ENCODE measurements at places on chromosomes 16 and 17.

DNA sequence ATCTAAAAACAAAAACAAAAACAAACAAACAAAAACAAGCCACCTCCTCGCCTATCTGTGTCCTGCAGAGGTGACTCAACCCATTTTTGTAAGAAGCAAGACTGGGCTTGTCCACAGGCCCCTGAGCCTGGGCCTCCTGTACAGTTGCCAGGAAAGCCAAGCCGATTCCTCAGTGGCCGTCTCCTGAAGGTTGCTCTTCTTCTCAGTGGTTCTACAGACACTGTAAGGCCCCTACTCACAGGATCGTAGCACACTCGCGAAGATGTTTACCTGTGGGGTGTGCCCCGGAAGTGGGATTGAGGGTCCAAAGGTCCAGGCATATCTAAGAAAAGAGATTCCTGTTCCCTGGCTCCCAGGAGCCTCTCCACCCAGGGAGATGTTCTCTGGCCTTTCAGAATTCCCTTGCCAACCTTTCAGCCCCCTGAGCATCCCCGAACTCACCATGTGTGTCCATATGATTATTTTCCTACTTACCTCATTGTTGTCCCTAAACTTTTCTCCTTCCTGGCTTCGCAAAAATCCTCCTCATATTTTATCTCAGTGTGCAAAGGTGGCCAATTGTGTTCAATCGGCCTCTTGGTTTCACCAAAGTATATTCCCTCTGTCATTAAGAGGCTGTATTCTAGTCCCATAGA, 7.5 kb upstream of the CES3 start:
- DNase-seq, result no peak

- no peak for DNase-seq
Measured at GRCh38 chr16:22346483-22346882, 27.9 kb downstream of the CDR2 start.

DNA sequence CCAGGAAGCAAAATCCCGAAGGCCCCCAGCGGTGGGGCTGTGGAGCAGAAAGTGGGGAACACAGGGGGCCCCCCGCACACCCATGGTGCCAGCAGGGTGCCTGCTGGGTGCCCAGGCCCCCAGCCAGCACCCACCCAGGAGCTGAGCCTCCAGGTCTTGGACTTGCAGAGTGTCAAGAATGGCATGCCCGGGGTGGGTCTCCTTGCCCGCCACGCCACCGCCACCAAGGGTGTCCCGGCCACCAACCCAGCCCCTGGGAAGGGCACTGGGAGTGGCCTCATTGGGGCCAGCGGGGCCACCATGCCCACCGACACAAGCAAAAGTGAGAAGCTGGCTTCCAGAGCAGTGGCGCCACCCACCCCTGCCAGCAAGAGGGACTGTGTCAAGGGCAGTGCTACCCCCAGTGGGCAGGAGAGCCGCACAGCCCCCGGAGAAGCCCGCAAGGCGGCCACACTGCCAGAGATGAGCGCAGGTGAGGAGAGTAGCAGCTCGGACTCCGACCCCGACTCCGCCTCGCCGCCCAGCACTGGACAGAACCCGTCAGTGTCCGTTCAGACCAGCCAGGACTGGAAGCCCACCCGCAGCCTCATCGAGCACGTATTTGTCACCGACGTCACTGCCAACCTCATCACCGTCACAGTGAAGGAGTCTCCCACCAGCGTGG, 6.5 kb downstream of the CBX2 start:
- DNase-seq, result no peak

DNA sequence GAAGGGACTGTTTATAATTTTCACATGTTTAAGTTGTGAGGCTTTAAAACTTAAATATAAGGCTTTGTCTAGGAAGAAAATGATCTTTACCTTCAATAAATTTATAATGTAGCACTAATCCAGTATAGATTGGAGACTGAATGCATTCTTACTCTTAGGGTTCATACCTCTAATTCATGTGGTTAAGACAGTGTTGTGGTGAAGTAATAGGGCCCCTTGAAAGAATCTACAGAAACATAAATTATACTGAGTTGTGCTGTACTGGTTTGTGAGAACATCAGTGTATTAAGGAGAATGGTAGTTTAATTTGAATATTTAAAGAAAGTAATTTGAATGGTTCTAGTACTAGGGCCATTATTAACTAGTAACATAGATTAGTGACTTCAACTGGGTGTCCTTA, 13.7 kb downstream of the HAPSTR1 start:
- no peak for DNase-seq

DNA sequence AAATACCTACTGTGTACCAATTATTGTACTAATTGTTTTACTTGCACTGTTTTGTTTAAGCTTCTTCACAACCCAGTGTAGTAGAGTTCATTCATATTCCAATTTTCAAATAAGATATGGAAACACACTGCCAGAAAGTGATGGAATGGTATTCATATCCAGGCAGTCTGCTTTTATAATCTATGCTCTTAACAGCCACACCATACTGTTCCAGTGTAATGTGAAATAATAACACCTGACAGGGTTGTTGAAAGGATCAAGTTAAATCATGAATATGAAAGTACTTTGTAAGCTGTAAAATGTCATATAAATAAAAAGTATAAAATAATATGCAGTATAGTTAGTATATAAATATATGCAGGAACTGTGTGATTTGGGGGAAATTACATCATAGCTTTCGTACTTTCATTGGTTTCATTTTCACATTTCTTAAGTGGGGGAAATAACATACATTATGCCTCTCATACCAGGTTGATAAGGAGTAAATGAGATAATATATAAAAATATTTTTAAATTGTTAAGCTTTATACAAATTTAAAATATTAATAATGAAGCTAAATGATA, 230.8 kb downstream of the TANC2 start:
- no peak for DNase-seq

- DNase-seq, result no peak
Measured at GRCh38 chr16:24318680-24319079, 62.5 kb downstream of the CACNG3 start.

DNA sequence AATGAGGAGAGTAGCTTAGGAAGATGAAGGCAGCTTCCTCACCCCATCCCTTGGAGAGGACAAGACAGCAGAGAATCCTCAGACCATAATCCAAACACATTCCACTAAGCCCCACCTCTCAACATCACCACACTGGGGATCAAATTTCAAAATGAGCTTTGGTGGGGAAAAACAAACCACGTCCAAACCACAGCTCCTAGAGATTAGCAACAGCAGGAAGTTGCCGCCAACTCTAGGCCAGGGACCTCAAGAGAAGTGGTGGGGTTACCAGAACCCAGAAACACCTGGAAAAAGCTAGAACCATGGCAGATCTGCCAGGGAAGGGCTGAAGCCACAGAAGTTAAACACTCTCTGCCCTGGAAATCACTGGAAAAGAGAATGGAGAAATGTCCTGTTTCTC, 571.6 kb downstream of the HS3ST4 start:
- DNase-seq, result no peak

DNA sequence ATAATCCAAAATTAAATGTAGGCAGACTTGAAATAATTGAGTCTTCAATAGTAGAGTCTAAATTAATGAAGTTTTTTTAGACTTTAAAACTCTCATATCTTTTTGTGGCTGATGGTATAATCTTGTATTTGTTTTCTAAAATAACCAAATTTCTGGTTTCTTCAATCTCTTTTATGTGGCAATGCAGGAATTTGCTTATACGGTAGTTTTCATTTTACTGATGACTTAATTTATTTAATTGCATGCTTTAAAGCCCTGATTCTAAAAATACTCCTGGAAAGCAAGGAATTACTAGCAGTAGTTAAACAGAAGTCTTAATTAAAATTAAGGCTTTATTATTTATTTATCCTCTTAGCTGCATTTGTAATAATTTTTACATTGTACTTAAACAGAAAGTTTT, 15.4 kb downstream of the MRTFB start:
- DNase-seq, result no peak

GRCh38 chr16:10946308-10946707, 1.9 kb downstream of the CLEC16A start:
- DNase-seq, result no peak

DNA sequence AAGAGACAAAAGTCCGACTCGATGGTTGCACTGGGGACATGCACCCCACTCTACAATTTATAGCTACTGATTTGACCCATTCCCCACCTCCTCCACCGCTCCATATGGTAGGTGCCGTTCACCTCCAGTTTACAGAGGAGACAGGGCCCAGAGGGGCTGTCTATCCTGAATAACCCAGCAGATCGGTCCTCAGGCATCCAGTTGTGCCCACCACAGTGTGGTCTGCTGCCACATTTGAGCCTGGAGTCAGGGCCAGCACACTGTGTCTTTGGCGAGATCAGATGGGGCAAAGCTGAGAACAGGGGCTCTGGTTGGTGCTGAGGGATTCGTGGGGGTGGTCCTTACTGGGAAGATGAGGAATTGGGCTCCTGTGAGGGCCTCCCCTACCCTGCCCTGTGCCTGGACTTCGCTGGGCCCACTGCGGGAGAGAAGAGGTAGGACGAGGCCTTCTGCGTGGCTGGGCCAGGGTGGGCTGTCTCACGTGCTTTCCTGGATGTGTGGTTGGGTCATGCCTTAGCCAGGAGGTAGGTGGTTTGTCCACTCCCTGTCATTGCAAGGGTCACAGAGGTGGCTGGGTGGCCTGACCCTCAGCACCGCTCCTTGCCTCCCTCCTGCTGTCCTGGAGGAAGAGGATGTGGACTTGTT, 2.8 kb downstream of the ADCY7 start:
- DNase-seq, result no peak

DNA sequence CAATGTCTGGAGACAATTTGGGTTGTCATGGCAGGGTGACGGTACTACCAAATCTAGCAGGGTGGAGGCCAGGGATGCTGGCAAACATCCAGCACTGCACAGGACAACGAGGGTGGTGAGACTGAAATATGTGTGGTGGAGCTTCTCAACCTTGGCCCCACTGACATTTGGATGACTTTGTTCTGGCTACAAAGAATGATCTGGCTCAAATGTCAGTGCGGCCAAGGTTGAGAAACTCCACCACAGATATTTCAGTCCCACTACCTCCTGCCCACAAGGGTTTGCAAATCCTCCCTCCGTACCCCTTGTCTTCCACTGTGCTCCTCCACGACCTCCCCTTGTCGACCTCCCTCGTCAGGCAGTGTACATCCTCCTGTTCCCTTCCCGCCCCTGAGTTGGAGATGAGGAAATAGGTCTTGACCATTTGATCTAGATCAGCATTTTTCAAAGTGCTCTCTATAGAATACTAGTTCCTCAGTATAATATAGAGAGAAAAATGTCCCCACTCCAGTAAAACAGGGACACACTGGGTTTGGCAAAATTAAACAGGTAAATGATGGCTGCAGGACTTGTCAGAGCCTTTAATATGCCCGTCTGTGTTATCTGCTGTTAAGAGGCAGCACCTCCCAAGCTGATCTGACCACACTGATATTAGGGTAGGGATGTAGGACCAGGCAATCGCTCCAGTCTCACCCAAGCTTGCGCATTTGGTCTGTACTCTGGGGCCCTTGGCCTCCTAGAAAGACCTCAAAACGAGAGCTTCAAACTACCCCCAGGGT, 6.8 kb downstream of the OSGIN1 start:
- no peak for DNase-seq

- no peak for DNase-seq
Measured at GRCh38 chr17:78862073-78863023, 21.7 kb upstream of the USP36 start.

GRCh38 chr17:74677558-74678466, 34.9 kb downstream of the CD300LF start:
- DNase-seq, result no peak

- DNase-seq, result no peak
Measured at GRCh38 chr17:39144416-39144840, 7.0 kb downstream of the PLXDC1 start.

GRCh38 chr17:82754297-82755208, 2.7 kb downstream of the TBCD start:
- DNase-seq, result no peak

GRCh38 chr17:65814418-65814817, 253.0 kb upstream of the AXIN2 start:
- DNase-seq, result no peak

DNA sequence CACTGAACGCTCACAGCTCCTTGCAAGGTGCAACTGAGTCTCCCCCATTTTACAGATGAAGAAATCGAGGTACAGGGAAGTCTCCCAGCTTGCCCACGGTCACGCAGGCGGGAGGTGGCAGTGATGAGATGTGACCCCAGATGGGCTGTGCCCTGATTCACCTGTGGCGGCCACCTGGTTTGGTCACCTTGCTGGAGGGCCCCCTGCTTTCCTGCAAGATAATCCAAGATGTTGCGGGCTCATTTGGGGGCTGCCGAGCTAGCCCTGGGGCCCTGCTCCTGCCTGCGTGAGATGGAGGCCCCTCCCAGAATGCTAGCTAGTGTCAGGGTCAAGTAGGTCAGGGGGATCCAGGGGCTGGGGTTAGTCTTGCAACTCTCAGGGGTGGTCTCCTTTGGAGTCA, 59.6 kb upstream of the IL34 start:
- DNase-seq, result no peak

DNA sequence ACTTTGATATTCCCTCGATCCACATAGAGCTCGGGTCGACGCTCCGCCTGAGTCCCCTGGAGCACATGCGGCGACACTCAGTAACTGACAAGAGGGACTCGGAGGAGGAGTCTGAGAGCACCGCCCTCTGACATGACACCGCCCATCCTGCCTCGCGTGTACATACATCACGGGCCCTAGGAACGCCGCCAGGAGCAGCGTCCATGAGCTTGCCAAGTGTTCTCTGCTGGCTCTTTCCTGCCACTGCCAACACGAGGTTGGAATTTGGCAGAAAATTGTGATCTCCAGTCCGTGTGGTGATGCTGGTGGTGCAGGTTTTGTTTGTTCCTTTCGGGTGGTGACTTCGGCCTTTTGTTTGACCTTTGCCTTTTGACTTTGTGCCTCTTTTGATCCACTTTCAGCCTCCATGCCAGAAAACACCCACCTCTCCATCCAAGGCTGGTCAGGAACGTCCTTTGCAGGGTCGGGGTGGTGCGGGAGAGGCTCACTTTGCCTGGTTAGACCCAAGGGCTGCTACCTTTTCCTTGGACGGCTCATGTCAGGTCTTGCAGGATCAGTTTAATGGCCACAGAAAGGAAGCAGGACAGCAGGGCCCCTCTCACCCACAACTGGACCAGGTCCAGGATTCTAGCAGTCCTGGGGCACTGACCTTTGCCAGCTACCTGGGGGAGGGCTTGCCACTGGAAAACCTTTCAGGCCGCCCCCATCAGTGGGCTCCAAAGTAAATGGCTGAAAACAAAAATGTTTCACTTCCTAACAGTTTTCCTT, 27.6 kb downstream of the ELAC2 start:
- DNase-seq, result no peak

- DNase-seq, result no peak
Measured at GRCh38 chr16:67030221-67030962, 1.4 kb downstream of the CBFB start.

- DNase-seq, result no peak
Measured at GRCh38 chr16:85863384-85863774, 35.6 kb upstream of the IRF8 start.

GRCh38 chr17:17751489-17752088, 70.3 kb downstream of the RAI1 start:
- no peak for DNase-seq
